ENCODE measurements at places on chromosomes 2 and 18.

GRCh38 chr18:48832938-48833700, 117.6 kb downstream of the SMAD7 start:
- DNase-seq = peak; percentile 53

DNA sequence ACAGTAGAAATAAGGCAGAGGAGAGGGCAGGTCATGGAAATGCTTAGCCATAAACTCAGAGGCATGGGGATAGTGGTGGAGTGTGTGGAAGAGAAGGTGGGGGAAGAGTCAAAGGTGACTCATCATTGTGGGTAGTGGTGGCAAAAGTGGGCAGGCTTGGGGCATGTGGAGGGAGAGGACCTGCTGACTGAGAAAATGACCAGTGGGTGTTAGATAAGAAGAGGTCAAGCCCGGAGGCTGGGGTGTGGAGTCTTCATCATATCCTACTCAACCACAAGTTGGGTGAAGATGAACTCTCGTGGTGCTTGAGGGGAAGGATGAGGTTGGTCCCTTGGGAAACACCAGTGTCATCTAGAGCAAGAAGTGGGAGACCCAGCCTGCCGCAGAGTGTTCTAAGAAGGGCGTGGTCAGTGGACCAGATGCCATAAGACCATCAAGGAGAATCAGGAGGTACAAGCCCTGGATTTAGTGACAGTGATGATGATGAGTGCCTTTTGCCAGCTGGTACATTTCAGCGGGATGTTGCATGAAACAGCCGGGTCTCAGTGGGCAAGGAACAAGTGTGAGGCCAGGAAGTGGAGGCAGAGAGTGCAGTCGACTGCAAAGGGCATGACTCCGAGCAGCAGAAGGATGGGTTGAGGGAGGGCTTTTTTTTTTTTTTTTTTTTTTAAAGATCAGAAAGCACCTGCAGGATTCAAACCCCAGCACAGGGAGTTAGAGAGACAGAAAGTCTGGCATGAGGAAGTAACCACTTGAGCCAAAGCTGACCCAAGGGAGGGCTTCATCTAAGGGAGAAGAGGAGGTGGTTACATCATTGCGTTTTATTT, 122.6 kb upstream of the SPRED2 start:
- DNase-seq = no peak

- no peak for DNase-seq
Observed at GRCh38 chr2:186746584-186746983, 52.7 kb downstream of the FAM171B start.

GRCh38 chr18:42310956-42311355, 355.9 kb downstream of the PIK3C3 start:
- DNase-seq = no peak

GRCh38 chr2:11156396-11157075, 1.3 kb downstream of the SLC66A3 start:
- no peak for DNase-seq

DNA sequence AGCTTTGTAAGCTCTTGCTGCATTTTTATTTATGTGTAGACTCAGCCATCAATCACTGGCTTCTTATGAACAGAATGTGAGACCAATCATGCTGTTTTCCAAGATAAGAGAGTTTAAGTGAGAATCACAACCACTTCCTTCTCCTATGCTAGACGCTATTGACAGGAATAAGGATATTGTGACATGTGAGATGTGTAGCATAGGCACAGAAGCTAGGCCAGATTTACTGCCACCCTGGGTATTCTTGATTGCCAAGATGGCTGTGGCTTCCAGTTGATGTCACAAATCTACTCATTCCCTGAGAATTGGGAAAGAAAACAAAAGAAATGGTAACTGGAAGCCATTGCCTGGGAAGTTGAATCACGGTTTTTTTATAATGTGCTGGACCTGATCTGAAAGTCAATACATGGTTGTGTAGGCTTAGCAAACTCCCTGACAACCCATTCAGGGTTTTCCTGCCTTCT, 49.9 kb downstream of the RAB27B start:
- no peak for DNase-seq

- peak; percentile 72 for DNase-seq
Observed at GRCh38 chr18:59823596-59824195, 76.1 kb upstream of the PMAIP1 start.

DNA sequence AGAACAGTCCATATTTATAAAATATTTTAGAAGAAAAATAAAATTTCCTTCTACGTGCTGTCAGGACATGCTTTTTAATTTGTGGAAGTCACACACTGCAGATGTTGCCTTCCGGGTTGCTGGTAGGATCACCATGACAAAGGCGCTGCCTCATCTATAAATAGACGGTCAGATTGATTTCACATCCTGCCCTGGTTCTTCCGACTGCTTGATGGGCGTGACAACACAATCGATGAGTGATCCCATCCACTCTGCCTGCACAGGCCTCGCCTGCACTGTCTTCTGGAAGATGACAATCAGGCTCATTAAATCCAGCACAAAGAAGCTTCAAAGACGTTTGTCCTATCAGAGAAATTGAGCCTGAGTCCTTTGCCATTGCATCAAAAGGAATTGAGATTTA, 318.9 kb upstream of the TRIB2 start:
- no peak for DNase-seq

DNA sequence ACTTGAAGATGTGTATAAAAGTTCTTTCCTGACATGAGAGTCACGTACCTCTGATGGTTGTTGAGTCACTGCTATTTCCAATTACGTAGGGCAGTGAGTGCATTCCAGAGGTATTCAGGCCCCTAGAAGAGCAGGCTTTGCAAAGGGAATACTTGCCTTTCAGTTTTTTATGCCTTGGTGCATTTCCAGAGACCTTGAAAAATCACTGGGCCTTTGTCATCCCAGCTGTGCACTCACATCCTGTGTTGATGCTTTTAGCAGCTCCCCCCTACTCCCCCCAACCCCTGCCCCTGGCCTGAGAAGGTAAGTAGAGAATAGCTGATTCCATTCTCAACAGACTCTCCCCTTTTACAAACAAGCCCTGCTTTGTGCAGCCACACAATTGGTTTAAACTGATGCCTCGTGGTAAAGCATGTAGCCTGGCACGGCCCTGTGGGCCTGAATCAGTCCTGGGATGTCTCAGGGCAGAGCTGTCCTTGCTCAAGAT, 174.2 kb downstream of the PRPF40A start:
- peak; percentile 91 for DNase-seq

DNA sequence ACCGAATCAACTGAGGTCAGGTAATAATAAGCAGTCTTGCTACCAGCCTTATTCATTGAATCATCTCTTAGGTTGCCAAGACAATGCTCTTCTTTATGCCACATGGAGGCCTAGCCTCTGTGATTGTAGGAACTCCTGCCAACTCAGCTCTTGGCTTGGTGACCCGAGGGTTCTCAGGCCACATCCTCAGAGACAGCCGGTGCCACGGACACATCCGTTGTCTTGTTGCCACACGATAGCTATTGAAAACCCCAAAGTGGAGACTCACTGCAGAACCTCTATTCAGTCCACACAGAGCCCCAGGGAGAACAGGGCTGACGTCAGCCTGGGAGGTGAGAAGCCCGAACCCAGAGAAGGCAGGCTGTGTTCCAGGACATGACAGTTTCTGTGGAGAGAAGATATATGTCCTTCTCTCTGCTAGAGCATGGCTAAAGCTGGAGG, 53.5 kb upstream of the TGFA start:
- peak; percentile 39 for DNase-seq

GRCh38 chr18:58721566-58722239, 50.4 kb downstream of the MALT1 start:
- DNase-seq = no peak

DNA sequence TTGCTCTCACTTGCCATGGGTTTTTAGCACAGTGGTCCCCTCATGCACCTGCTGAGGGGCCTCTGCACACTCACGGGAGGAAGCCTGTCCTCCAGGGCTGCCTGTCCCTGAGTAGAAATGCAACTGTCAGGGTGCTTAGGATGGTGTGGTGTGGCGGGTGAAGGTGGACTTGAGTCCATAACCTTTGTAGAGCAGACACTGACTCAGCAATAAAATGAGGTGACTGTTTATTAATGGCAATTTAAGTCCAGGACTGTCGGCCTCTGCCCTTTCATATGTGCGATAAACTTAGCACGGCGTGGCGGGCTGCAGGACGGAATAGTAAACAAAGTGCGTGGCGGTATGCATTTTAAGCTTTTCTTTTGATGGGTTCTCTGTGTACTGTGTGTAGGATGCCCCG, 188.2 kb downstream of the LDLRAD4 start:
- DNase-seq = no peak

GRCh38 chr2:117323331-117323730, 491.2 kb upstream of the DDX18 start:
- DNase-seq = no peak

GRCh38 chr2:69017080-69017479, 4.1 kb downstream of the ANTXR1 start:
- no peak for DNase-seq

DNA sequence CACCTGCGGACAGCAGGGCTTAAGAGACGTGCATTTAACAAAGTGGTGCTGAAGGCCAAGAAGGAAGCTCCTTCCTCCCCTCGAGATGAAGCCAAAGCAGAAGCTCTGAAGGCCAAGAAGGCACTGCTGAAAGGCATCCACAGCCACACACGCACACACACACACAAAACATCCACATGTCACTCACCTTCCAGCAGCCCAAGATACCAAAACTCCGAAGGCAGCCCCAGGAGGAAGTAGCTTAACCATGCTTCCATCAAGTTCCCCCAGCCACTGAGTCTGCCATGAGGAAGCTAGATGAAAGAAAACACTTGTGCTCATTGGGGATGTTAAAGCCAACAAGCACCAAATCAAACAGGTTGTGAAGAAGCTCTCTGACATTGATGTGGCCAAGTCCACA, 175.7 kb upstream of the POU3F3 start:
- no peak for DNase-seq

- DNase-seq = no peak
Observed at GRCh38 chr2:232593982-232594381, 39.4 kb upstream of the EFHD1 start.

GRCh38 chr2:128541448-128541847, 222.8 kb upstream of the HS6ST1 start:
- DNase-seq = no peak

DNA sequence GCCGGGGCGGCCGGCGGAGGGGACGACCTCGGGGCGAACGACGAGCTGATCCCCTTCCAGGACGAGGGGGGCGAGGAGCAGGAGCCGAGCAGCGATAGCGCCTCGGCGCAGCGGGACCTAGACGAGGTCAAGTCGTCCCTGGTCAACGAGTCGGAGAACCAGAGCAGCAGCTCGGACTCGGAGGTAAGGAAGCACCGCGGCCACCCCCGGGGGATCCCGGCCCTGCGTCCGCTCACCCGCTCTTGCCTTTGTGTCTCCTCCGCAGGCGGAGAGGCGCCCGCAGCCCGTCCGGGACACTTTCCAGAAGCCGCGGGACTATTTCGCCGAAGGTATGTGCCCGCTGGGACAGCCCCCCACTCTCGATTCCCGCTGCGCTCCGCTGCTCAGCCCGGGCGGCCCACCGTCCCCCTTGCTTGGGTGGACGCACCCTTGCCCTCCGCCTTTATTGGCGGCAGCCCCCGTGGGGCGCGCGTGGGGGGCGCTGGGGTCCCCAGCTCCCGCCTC, 611 bp downstream of the TCF7L1 start:
- no peak for DNase-seq

DNA sequence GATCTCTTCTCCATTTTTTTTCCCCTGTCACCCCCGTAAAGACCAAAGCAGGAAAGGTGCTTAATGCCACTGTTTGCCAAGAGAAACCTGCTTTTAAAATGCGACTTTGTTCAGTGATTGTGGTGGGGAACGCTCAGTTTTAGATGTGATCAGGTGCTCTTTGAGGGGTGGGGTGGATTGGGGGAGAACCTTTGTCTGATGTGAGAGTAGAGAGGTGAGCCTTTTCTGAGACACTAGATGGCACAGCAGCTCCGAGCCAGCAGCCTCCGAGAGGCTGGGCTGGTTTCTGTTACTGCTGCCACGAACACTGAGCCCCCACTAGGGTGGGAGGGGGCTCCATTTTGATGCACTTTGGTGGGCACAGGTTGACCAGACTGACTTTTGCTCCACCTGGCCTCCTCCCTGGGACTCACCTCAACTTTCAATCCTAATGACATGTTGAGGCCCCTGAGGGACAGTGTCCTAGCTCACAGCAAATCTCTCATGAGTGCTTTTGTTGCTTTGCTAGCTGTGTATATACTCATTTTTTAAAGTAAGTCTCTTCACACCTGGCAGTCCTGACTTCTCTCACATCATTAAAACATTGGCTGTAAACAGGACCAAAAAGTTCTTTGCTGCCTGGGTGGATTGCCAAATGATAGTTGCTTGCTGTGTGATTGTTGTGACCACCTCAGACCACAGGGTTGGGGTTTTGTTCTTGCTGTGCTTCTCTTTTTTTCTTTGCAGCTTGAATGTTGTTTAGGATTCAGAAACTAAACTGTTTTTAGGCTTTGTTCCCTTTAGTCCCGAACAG, 98.2 kb upstream of the MAP3K20 start:
- DNase-seq = no peak

DNA sequence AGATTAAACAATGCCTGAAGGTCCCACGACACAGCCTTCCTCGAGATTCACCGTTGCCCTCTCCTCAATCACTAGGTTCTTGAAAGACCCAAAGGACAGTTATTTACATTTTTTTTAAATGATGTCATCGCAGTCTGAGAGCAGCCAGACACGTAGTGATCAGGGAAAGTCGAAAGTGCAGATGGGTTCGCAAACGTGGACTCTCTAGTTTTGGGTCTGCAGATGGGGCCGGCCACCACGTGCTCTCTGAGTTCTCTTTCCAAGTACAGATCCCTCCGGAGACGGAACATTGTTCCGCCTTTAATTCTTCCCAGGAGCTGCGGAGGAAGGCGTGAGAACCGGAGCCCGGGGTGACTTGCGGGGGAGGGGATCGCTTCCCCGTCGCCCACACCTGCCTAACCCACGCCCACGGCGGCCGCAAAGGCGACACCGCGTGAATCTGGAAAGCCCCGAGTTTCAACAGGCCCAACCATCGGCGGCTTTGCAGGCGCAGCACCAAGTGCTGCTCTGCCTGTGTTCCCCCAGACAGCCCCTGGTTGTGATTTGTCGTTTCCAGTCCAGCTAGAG, 54.3 kb downstream of the PKDCC start:
- DNase-seq = peak; percentile 74

- peak; percentile 49 for DNase-seq
Observed at GRCh38 chr2:14516844-14517243, 115.7 kb upstream of the LRATD1 start.

Data from astrocyte of the cerebellum (primary cell).